Epithelial cell of prostate (primary cell): ENCODE measurements at places on chromosomes 7 and 10.
A peak's percentile ranks its signal among the peaks of the same experiment; 100 is the strongest.

DNA sequence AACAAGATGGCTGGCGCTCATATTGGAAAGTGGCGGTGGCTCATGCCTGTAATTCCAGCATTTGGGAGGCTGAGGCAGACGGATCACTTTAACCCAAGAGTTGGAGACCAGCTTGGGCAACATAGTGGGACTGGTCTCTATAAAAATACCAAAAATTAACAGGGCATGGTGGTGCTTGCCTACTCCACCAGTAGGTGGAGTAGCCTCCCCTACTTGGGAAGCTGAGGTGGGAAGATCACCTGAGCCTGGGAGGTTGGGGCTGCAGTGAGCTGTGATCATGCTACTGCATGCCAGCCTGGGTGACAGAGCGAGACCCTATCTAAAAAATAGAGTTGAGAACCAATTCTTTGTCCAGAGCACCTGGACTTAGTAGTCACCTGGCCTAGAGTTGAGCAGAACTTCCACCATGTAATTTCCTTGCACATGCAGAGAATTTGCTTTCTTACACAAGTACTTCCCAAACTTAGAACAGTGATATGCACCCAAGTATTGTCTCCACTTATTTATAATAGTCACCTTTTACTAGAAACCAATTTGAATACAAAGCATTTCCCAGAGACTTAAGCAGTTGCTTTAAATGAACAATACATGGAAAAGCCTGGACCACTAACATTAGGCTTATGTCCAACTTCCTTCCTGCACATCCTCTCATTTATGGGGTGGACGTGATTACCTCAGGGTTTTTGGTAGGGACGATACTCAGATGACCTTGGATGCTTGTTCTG lies 15.9 kb downstream of the LAMB4 start:
- DNase-seq: no peak

DNA sequence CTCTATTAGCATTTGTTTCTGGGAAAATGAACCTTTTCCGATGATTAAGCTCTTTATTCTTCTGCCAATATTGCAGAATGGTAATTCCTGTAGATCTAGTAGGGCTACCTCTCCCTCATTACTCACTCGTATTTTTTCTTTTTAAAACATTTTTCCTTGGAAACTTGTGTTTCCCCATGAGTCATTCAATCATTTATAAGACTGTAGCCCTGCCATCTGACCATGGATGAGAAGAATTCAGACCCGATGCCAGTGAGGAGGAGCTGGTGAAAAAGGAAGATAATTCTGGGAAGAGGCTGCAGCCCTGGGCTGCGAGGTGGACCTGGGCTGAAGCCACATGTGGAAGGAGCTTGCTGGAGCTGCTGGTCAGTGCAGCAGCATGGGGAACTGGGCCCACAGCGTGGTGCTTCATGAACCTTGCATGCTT lies 242.8 kb downstream of the KLF6 start:
- no peak for DNase-seq

DNA sequence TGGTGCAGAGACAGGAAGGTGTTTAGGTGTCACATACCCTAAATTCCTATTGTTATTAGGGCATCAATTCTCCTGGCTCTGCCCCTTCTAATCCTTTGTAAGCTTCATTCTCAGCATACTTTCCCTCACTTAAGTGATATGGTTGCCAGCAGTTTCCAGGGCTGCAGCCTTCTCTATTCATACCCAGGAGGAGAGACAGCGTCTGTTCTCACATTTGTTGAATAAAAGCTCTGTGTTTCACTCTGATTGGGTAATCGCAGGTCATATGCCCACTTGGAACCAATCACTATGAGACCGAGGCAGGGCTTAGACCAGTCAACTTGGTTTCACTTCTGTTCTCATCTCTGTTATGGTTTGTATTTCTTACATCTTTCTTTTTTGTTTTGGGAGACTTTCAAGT lies 109.6 kb upstream of the MTPN start:
- peak; percentile 5 for DNase-seq

- no peak for DNase-seq
These were observed 130.1 kb downstream of the TCERG1L start for GRCh38 chr10:131181456-131181855.

GRCh38 chr7:147756300-147756699 lies 834.3 kb upstream of the C7orf33 start:
- DNase-seq: no peak

DNA sequence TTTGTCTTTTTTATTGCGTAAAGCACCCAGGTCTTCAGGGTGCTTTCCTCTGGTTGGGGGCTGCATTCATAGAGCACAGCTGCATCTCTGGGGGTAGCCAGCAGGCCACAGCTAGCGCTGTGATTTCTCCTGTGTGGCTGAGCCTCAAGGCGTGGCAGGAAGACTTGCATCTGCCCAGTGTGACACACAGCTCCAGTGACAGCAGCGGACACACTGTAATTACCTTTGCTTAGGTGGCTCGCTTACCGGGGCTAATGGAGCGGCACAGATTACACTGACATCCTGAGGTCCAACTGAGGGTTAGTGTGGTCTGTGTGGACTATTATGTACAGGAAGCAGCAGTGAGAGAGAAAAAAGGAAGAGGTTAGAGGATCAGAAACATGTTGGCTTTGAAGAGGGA lies 27.1 kb downstream of the ABCB4 start:
- no peak for DNase-seq

DNA sequence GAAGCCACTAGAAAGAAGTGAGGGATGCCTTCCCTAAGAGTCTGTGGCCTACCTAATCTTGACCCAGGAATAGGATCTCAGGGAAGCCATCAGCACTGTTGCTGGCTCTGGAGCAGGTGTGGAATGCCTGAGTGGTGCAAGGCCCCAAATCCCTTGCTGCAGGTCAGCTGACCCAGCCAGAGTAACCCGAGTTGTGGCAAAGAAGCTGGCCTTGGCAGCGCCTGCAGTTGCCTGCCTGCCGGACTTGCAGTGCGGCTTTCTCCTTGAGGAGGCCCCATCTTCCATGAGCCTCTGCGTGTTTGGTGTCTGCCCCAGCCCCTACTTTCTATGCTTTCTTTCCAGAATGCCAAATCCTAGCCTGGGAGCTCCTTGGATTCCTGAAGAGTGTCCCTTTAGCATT lies 5.8 kb downstream of the KIAA1217 start:
- no peak for DNase-seq

DNA sequence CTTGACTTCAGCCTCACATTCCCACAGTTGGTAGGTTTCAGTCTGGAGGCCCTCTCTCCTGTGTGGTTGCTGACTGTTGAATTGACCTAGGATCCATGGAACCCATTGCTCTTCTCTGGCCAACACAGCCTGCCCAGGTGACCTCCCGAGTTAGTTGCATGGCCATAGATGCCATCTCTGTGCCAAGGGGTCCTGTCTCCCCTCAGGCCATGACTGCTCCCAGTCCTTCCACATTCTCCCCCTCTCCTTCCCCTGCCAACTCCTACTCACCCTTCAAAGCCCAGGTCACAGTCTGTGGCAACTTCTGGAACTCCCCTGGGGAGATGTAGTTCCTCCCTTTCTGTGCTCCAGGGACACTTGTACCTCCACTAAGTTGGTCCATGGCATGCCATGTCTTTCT lies 67.3 kb upstream of the GRB10 start:
- DNase-seq: no peak

DNA sequence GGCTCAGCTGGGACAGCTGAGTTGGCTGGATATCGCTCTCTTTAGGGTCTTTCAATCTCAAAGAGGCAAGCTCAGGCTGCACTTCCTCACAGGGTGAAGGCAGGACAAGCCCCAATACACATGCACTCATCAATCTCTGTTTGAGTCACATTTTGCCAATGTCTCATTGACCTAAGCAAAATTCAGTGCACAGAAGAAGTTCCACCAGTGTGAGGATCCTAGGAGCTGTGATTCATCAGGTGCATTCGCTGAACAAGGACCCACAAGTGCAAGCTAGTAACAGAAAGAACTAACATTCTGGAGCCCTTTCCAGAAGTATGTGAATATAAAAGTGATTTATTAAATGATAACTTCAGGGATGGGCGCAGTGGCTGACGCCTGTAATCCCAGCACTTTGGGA lies 477.2 kb downstream of the GPAM start:
- DNase-seq: no peak

GRCh38 chr7:131154380-131154779 lies 173.3 kb upstream of the MKLN1 start:
- no peak for DNase-seq

GRCh38 chr7:155584261-155584660 lies 37.9 kb upstream of the CNPY1 start:
- DNase-seq: no peak

DNA sequence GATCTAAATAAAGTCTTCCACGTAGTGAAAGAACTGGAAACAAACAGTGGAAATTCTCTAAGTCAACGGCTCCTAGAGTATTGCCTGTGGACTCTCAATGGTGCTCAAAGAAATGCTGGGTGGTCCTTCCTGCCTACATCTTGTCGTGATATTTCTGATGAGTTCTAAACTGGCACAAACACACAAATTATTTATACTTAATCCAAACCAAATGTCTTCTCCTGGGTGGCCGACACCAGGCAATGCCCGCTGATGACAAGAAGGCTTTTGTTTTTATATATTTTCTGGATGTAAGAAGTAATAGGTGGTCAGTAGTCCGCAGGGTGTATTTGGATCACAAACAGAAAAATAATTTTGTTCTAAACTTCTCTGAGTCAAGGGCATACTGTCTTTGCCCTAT lies 178.7 kb downstream of the GFRA1 start:
- no peak for DNase-seq

DNA sequence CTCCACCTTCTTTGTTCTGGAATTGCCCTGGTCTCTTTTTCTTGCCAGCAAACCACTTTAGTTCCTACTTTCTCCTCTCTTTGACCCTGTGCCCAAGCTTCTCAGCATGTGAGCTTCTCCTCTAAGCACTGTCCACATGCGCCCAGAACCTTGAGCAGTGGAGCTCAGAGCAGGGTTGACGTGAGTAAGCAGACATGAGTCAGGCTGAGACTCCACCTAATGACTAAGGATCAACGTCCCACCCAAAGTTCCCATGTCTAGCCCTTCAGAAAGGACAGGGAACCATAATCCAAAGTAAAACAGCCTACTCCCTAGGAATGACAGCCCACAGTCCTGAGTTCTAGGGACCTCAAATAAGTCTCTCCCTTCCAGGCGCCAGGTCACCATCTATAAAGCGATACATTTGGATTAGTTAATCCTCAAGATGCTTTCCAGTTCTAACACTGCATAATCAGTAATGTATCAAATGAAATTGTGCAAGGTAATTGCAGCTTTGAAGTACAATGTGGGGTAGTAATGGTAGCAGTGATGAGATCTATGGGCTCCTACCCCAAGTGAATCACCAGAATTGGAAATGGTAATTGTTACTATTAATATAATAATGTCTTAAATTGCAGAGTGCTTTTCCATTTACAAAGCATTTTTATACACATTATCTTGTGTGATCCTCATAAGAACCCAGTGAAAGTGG lies 44.5 kb downstream of the KCNMA1 start:
- DNase-seq: peak; percentile 82

GRCh38 chr7:140074780-140075179 lies 12.0 kb upstream of the PARP12 start:
- no peak for DNase-seq

DNA sequence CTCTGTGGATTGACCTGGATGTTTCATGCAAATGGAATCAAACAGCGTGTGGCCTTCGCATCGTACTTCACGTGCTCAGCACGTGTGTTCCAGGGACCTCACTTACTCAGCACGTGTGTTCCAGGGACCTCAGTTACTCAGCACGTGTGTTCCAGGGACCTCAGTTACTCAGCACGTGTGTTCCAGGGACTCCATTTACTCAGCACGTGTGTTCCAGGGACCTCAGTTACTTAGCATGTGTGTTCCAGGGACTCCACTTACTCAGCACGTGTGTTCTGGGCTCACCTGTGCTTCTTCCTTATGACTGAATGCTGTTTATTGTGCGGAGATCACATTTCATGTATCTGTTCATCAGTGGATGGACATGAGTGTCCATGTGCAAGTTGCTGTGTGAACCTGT lies 22.0 kb downstream of the INPP5A start:
- no peak for DNase-seq

GRCh38 chr7:141103847-141104429 lies 30.1 kb downstream of the TMEM178B start:
- DNase-seq: no peak

- DNase-seq: no peak
These were observed 1.2 kb downstream of the FGF8 start for GRCh38 chr10:101774589-101775272.

DNA sequence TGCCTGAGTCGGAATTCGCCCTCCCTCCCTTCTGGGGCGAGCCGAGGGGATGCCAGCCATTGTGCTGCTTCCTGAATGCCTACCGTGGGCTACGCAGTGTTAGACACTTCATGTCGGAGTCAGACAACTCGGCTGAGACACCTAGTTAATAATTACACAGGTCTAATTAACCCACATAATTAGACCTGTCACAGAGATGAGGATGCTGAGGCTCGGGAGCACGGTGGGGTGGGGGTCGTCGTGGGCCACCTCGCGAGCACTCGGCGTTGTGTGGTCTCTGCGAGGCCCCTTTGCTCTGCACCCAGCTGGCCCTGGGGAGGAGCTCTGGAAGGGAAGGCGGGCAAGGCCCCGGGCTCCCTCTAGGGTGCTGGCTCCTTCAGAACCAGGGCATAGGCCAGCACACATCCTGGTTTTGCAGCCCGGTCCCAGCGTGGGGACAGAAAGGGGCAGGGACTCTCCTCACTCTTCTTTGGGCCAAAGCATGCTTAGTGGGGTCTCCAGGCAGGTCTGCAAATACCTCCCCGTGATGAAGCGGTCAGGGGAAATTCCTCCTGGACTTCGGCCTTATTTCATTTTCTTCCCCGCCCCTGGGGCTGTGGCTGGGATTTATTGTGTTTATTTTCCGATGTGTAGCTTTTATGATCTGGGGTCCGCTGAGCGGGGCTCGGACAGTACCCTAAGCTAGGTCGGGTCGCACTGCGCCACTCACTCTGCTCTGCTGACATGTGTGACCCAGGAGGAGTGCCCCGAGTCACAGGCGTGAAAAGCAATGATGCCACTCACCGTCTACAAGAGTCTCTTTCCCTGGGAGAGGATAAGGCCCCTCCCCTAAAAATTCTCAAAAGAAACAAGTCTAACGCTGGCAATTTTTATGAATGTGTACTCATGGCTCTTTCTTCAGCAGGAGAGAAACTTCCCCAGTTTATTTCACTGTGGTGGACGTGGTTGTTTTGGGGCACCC lies 4.9 kb upstream of the FOXL3 start:
- DNase-seq: no peak

- no peak for DNase-seq
These were observed 57.5 kb downstream of the GLRX3 start for GRCh38 chr10:130193493-130194193.

GRCh38 chr10:100984672-100985177 lies 2.6 kb downstream of the MRPL43 start:
- no peak for DNase-seq

- DNase-seq: no peak
These were observed 237.4 kb downstream of the OTUD1 start for GRCh38 chr10:23676296-23676695.

- DNase-seq: peak; percentile 77
These were observed 704.0 kb upstream of the LRRN3 start for GRCh38 chr7:110386913-110387312.
